ENCODE measurements at places on chromosomes 6 and 20.
A peak's percentile ranks its signal among the peaks of the same experiment; 100 is the strongest.

DNA sequence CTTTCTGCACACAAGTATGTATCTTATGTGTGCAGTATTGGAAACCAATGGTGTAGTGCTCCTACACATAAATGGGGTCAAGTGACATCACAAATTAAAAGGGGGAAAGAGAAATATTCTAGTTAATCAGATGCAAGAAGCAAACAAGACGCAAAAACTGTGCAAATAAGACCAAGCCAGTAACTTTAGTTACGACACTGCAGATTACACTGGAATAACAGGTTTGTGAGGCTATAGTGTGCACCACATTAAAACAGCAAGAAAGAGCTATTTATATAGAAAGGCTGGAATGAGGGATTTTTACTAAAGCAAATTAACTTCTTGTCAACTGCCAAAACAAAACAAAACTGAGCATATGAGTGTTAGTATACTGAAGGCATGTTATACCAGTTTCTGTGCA lies 45.8 kb downstream of the NR2E1 start:
- no peak for DNase-seq

- peak; percentile 68 for DNase-seq
Measured at GRCh38 chr6:71886184-71887005, at the start of gene RIMS1. RIMS1 (plus strand) TSS chr6:71886550; CDS start chr6:71887024, 474 bp downstream.

GRCh38 chr20:1918491-1919165 lies 23.4 kb downstream of the SIRPA start:
- DNase-seq: no peak

DNA sequence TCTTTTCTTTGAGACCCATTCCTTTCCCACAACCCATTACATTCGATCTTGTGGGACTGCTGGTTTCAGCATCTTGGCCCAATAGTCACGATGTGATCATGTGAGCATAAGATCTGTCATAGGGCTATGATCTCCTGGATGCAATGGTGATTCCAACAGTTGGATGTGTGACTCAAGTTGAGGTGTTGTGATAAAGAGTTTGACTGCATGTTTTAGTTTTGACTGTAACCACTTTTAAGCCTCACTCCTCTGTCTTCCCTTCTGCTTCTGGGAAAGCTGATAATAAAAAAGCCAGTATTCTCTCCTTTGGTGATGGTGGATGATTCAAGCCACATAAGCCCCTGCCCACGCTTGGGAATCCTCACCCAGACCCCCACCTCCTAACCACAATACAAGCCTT lies 117.0 kb upstream of the ASCC3 start:
- DNase-seq: no peak

- DNase-seq: no peak
Measured at GRCh38 chr6:17100806-17101205, 1.0 kb upstream of the STMND1 start.

GRCh38 chr20:17743677-17744076 lies 43.9 kb downstream of the BANF2 start:
- DNase-seq: no peak

GRCh38 chr20:61734733-61735502 lies 330.8 kb downstream of the TAF4 start:
- DNase-seq: no peak

DNA sequence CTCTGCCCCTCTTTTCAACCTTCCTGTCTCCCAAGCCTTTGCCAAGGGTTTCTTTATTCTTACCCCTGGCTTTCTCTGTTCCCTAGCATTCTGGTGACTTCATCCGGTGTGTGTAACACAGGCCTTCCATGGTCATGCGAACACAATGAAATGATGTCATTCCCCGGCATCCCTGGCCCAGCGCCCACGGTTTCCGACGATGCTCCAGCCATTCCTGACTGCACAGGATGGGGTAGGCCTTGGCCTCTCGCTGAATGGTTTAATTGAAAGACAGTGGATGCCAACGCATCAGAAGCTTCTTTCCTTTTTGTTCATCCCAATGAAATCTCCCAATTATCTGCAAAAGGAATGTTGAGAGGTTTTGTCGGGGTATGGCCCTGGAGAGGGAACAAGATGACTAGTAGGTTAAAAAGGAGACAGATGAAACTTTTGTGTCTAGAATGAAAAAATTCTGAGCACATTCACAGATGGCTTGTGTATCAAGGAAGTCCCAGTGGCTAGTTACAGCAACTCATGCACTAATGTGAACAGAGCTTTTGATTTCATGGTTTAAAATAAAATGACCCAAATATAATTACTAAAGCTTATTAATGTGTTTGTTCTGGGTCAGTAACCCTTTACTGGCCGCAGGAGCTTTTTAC lies 655.0 kb downstream of the QKI start:
- peak; percentile 67 for DNase-seq

DNA sequence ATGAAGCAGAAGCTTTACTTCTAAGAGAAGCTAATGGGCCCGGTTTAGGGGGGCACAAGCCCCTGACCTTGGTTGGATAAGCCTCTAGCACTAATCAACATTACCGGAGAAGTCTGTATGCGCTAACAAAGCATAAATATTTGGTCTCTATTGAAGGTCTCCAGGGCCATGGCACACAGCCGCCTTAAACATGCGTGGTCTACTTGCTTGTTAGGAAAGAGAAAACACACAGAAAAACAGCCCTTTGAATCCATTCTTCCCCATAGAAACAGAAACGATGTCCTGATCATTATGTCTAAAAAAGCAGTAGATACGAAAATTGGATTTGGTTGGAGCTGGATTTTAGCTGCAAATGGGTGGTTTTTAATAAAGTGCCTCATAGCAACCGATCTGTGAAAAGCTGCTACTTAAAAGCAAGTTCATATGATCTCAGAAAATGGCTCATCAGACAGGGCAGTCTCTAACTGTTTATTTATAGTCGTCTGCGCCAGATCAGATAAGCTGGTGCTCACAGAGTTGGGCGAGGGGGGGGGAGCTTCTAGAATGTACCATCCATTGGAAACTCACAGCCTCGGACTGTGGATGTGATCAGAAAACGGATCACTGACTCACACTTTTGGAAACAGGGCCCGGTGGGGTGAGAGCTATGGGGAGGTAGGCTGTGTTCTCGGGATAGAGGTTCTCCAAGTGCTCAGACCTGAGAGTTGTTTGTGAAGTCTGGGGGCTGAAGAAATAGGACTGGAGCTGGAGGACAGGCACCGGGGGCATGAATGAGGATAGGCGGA lies 35.3 kb upstream of the APCDD1L start:
- no peak for DNase-seq

- DNase-seq: peak; percentile 76
Measured at GRCh38 chr20:50027611-50028105, 44.9 kb downstream of the SNAI1 start.

GRCh38 chr20:64092258-64093012 lies 8.2 kb upstream of the LKAAEAR1 start:
- no peak for DNase-seq

DNA sequence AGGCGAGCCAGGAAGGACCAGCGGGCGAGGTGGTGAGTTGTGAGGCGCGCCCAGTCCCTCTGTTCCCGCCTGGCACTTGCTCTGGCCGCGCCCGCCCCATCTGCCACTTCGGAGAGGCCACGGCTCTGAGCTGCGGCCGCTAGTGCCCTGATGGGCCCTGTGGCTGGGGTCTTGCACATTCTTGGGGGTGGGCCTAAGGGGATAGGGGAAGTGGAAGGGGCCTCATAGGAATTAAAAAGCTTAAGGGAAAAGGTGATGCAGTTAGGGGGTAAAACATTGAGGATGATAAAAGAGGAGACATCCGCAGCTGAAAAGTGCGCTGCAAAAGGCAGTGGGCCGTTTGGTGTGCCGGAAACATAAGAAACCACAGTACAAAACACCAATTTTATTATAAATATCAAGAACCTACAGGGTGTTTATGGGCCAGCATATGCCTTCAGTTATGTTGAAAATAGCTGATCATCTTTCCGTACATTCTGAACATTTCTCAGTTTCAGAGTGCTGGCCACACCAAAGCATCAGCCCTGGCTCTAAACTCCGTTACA lies 1.1 kb upstream of the PSMB8 start:
- no peak for DNase-seq

GRCh38 chr20:17956099-17956685 lies 12.4 kb downstream of the SNX5 start:
- no peak for DNase-seq

GRCh38 chr6:149681209-149681608 lies 32.7 kb upstream of the KATNA1 start:
- no peak for DNase-seq

DNA sequence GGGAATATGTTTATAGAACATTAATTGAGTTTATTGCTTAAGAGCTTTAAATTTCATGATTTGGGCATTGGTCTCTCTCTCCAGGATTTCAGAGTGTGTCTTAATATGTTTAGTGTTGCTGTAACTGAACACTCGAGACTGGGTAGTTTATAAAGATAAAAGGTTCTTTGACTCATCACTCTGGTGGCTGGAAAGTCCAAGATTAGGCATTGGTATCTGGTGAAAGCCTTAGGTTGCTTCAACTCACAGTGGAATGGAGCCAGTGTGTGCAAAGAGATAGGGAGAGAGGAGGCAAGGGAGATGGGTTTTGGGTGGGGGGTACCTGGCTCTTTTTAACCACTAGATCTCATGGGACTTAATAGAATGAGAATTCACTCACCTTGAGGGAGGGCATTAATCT lies 35.6 kb upstream of the DTNBP1 start:
- no peak for DNase-seq

DNA sequence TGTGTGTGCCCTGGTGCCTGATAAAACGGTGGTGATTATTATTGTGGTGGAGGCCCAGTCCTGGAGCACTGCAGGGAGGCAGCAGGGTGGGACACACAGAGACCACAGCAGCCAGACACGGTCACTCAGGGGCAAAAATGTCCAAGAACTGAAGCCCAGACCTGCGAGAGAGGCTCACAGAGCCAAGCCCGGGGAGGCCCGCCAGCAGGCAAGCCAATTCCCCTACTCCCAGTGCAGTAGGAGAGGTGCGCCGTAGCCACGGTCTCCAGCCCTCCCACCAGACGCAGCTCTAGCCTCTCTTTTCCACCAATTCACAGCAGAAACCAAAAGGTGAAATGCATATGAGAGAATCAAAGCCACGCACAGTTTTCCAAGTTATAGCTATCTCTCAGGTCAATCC lies 179.4 kb upstream of the TAB2 start:
- DNase-seq: no peak

DNA sequence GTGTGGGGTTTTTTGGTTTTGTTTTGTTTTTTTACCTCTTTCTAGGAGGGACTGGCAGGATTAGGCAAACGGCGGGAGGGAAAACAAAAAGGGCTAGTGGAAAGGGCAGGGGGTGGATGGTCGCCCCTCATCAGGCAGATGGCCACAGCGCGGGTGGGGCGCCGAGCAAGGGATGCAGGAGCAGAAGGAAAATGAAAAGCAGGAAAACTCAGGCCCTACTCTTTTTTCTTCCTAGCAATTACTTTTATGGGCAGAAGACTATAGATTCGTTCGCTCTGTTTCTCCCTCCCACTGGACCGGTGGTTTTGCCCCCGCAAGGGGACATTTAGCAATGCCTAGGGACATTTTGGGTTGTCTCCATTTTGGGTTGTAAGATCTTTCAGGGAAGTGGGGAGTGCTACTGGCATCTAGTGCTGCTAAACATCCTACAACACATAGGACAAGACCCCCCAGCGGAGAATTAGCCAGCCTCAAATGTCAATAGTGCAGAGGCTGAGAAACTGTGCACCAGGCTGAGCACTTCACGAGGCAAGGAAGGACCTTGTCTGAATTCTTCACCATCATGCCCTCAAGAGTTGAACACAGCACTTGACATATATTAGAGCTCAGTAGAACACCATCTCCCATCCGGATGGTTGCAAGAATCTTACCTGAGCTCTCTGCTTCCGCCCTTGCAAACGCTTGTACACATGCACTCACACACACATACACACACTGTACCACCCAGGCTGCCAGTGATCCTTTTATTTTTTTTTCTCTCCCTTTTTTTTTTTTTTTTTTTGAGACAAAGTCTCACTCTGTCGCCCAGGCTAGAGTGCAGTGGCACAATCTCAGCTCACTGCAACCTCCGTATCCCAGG lies 4.8 kb upstream of the ZMYND8 start:
- no peak for DNase-seq

GRCh38 chr6:148682252-148682651 lies 64.6 kb upstream of the UST start:
- DNase-seq: no peak

Data from BE2C (cell line).